Hematopoietic multipotent progenitor cell (in vitro differentiated cells): ENCODE measurements at places on chromosomes 13 and 19.

DNA sequence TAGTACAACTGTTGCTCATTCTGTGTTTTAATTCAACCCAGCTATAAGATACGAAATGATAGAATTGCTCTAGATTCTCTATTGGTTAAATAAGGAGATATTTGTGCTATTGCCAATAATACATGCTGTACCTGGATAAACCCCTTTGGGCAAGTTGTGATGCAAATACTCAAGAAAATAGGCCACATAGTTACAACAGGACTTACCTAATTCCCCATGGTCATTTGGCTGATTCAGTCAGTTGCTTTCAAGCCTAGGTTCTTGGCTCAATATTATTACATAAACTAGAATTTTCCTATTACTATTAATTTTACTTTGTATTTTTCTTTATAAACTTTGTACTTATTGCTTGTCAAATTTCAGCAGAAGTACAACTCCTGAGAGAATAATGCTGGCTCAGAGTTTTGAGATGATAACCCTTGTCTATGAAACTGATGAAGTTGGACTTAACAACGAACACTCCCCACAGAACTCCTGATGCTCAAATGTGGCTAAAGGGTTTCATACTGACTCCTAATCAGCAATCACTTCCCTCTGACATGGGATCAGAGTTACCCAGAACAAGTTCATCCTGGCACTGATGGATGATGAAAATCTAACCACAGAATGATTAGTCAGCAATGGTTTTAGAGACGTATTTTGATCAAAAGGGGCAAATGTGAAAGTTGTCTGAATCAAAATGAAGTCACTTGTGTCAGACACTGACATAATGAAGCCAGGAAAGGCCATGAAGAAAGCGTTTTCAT is 221.1 kb downstream of the ITGBL1 start:
- DNase-seq: no peak

- no peak for DNase-seq
Measured at GRCh38 chr13:20064128-20064527, 96.7 kb downstream of the GJA3 start.

DNA sequence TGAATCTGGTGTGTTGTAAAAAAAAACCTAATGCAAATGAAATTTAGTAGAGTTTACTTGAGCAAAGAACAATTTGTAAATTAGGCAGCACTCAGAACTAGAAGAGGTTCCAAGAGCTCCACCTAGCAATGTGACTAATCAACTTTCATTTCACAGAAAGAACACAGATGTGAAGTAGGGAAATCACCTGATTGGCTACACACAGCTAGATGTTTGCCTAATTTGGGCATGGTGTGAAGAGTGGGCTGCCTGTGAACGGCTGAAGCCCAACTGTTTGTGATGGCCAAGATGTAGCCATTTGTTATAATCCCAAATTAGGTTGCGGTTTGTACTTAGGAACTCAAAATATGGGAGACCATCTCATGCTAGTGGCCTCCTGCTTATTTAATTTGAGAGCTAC is 724.4 kb upstream of the SLITRK5 start:
- no peak for DNase-seq

- no peak for DNase-seq
Measured at GRCh38 chr13:98675066-98675465, 77.4 kb downstream of the SLC15A1 start.

DNA sequence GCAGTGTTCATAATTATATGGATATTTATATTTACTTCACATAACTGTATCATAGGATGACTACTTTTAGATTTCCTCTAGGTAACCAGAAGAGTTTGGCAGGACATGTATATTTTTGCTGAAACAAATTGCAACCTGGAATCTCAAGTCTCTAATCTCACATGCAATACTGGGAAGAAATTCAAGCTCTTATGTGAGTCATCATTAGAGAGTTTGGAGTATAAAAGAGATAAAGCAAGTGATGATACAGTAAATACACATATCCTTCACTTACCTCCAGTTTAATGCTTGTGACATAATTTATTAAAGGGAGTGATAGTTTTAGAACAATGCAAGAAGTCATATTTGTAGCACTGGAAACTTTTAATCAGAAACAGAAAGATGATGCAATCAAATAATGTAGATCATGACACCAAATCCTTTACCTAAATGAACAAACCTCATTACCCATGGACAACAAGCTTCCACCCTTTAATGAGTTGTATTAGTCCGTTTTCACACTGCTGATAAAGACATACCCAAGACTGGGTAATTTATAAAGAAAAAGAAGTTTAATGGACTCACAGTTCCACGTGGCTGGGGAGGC is 15.8 kb upstream of the OR7A17 start:
- no peak for DNase-seq

- no peak for DNase-seq
Measured at GRCh38 chr19:1411255-1412191, 4.1 kb downstream of the DAZAP1 start.

- DNase-seq: no peak
Measured at GRCh38 chr13:50400035-50400726, 384.9 kb downstream of the KCNRG start.

DNA sequence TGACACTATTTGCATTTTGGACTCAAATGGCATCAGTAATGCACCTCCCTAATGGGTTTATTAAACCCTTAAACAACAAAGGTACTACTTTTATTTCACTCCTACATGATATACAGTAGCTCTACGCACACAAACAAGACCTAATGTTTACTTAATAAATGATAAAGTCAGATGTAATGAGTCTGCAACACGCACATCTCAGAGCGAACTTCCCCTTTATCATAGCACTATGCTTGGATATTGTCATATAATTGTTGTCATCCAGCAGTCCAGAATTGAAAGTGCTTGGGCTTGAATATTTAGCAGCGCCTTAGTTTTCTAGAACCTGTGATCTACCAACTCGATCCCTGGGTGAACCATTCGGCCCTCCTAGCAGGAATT is 772 bp downstream of the PARP4 start:
- DNase-seq: peak; percentile 73

DNA sequence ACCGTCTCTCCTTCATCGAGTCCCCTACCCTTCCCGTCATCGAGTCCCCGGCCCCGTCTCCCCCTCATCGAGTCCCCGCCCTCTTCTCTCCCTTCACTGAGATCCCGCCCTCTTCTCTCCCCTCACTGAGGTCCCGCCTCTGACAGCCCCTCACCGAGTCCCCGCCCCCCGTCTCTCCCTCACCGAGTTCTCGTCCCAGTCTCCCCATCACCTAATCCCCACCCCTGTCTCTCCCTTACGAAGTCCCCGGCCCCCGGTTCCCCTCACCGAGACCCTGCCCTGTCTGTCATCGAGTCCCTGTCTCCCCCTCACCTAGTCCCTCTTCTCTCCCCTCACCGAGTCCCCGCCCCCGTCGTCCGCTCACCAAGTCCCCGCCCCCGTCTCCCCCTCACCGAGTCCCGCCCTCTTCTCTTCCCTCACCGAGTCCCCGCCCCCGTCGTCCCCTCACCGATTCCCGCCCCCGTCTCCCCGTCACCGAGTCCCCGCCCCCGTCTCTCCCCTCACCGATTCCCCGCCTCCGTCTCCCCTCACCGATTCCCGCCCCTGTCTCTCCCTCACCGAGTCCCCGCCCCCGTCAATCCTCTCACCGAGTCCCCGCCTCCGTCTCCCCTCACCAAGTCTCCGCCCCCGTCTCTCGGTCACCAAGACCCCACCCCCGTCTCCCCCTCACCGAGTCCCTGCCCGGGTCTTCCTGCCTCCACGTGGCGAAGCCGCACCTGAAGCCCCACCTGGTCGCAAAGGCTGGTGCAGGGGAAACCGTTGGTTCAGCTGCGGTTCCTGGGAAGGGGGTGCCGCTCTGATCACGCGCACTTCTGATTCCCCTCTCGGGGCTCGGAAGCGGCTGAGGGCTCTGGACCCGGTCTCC is 23.9 kb upstream of the ZNF846 start:
- DNase-seq: peak; percentile 98

- DNase-seq: no peak
Measured at GRCh38 chr13:98060282-98060681, 82.6 kb upstream of the FARP1 start.

- no peak for DNase-seq
Measured at GRCh38 chr19:28553005-28553404, 659.9 kb downstream of the UQCRFS1 start.

DNA sequence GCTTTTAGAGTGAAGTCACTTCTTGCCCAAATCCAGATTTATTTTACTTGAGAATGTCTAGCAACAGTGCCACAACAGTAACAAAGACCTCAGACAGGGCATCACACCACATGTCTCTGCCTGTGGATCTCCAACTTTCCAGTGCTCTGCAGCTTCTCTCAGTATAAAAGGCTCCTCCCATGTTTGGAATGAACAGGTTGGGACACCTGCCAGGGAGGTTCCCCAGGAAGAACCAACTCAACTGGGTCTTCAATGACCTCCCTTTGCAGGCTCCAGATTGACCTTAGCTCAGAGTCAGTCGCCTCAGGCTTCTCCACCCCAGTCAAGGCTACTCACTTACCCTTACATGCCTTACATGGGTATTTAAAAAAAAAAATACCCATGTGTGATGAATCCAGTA is 3.4 kb downstream of the ZNF823 start:
- DNase-seq: no peak

DNA sequence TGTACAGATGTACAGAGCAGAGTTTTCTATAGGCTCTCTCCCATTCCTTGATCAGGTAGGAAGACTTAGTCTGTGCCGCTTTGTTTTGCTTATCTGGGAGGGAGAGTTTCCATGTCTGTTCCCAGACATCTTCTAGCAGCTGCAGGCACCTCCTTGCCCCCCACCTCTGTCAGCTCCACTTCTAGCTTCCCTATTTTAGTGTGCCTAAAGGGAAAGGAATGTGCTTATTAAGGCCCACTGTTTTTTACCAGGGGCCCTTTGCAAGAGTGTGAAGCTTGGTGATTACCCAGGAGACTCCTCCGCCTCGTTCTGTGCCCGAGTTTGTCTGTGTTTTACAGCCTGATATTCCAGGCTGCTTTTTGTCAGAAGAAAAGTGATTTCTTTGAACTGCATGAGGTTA is 1984.4 kb downstream of the OLFM4 start:
- DNase-seq: no peak
